GM12878 (cell line): ENCODE measurements at places on chromosomes 4 and X. TPM values are rescaled to one million over a fixed set of nuclear protein-coding genes. Genes with fewer than 3 reads are reported as not detected.

Gene ARSJ
- total RNA-seq: not detected in 2 replicates

Gene SPP1
- 1.1 and 1.3 TPM in 2 replicates for total RNA-seq

Gene SSX3
- total RNA-seq: not detected in 2 replicates

Gene GLOD5
- total RNA-seq: not detected in 2 replicates

Gene PDGFC
- total RNA-seq: 0.18 TPM in 1 of 2 replicates, not detected in the other

Gene ETDA
- not detected in 2 replicates for total RNA-seq

Gene RBM46
- total RNA-seq: not detected in 2 replicates

GRCh38 chrX:149853925-149854324 is 27.1 kb upstream of the MAGEA8 start:
- DNase-seq: no peak

DNA sequence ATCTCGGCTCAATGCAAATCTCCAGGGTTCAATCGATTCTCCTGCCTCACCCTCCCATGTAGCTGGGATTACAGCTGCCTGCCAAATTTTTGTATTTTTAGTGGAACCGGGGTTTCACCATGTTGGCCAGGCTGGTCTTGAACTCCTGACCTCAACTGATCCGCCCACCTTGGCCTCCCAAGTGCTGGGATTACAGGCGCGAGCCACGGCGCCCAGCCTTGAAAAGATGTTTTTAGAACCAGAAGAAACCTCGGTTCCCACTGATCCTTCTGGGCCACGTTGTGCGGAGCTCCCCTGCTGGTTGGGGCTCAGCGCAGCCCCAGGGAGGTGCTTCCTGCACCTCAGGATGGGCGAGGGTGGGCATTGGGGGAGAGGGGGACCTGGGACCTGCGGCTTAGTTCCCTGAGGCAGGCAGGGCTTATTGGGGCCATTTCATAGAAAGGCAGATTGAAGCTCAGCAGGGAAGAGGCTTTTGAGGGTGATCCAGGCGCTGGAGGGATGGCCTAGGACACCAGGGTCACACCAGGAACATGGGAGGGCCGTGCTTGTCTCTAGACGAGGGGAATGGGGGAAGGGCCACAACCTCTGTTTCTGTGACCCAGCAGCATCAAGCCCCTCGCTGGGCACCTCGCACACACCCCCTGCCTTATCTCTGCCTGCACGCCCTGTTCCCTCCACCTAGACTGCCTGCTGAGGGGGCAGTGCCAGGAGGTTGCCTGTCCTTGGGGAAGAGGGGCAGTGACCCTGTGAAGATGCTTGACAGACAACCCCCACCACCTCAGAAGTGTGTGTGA is 6.3 kb upstream of the ADD1 start:
- no peak for DNase-seq

DNA sequence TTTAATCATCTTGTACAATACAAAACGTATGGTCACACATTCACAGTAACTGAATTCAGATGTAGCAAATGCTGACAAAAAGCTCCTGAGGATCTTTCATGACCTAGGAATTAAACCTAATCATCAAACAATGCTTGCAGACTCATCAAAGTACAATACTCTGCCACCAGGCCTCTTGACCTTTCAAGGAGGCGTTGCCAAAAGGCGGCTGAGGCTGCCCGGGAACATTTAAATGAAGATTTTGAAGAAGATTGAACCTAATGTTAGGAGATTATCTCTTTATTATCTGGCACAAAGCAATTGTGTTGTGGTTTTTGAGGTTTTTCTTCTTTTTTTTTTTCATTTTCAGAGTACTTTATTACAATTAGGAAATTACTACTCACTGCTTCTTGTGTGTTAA is 340.5 kb downstream of the GALNTL6 start:
- DNase-seq: no peak

GRCh38 chr4:163200727-163201349 is 34.1 kb upstream of the NAF1 start:
- DNase-seq: no peak

GRCh38 chr4:107210450-107211239 is 174.5 kb upstream of the DKK2 start:
- DNase-seq: no peak

- no peak for DNase-seq
Observed at GRCh38 chr4:99693140-99693539, 35.5 kb upstream of the C4orf54 start.

DNA sequence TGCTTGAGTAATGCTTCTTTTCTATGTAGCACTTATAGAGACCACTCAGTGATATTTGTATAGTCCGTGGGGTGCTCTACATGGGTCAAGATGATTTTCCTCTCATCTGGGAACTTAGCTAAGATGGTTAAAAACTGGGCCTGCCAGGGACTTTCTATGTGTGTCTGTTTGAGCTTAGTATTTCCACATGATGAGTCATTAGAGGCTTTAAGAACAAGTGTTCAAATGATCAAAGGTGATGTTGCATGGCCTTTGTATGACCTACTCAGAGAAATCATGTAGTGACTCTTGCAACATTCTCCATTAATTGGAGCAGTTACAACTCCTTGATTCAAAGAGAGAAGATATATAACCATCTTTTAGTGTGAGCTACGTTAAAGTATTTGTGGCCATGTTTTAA is 1480.5 kb upstream of the IGFBP7 start:
- DNase-seq: no peak

DNA sequence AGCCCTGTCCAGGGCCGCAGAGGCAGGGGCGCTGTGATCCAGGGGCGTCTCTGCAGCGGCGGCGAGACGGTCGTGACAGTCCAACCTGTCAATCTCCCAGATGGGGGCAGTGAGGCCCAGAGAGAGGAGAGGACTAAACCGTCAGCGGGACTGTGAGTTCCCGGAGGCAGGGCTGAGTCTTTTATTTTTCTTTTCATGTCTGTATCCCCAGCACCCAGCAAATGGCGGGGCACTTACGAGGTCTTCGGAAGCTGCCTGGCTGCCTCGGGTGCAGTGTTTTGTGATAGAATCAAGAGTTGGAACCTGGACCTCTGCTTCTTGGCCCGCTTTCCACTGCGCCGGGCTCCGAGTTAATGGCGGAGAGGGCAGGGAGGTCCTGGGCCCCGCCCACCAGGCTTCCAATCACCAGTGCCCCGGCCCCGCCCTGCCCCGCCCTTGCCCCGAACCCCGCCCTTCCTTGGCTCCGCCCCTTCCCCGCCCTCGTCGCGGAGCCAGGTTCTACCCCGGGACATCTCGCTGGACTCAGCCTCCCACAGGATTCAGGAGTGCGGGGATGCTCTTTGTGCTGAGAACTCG is 35.3 kb upstream of the GRPEL1 start:
- peak; percentile 23 for DNase-seq

DNA sequence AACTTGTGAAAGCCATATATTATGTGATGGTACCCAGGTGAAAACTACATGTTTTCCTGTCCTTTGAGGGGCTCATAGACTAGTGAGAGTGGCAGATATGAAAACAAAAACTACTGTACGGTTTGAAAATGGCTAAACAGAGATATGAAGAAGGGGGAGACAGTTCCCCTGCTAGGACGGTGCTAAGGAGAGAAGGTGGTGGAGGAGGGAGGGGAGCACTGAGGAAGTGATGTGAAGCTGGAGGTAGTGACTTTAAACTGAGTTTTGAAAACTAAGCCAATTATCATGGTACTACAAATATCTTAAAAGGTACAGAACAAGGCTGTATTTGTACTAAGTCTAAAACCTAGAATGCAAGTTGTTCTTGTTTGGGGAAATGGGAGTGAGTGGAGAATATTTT is 188.3 kb downstream of the ENOX2 start:
- DNase-seq: no peak

DNA sequence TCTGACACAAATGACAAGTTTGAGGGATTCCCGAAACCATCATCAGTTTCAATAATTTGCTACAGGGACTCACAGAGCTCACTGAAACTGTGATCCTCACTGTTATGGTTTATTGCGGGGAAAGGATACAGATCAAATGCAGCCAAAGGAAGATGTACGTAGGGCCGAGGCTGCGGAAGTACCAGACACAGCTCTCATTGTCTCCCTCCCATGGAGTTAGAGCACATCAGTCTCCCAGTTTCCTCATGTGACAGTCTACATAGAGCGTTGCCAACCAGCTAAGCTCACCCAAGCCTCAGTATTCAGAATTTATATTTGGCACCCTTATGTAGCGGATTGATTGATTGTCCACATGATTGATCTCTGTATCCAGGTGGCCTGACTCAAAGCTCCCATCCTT is 137.8 kb upstream of the TENM3 start:
- DNase-seq: no peak

GRCh38 chrX:100478714-100479306 is 68.7 kb upstream of the PCDH19 start:
- no peak for DNase-seq
